ENCODE measurements at places on chromosomes 1 and 21. TPM values are rescaled to one million over a fixed set of nuclear protein-coding genes. Genes with fewer than 3 reads are reported as not detected.

GRCh38 chr1:30014031-30014430 lies 709.4 kb downstream of the MATN1 start:
- peak; percentile 31 for DNase-seq

DNA sequence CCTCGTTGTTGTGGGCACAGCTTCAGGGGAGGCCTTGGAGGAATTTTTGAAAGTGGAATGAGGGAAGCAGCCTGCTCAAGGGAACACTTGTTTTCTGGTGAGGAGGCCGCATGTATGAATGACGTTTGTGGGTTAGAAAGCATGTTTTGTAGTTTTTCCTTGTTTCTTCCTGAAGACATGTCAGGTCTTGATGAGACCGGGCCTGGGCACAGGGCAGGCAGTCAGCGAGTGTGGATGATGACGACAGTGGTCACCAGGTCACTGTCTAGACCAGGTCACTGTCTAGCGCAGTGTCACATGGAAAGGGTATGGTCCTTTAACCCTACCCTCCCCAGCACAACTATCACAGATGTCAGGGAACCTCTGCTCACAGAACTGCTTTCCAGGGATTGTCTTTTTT lies 7.3 kb downstream of the PSEN2 start:
- no peak for DNase-seq

DNA sequence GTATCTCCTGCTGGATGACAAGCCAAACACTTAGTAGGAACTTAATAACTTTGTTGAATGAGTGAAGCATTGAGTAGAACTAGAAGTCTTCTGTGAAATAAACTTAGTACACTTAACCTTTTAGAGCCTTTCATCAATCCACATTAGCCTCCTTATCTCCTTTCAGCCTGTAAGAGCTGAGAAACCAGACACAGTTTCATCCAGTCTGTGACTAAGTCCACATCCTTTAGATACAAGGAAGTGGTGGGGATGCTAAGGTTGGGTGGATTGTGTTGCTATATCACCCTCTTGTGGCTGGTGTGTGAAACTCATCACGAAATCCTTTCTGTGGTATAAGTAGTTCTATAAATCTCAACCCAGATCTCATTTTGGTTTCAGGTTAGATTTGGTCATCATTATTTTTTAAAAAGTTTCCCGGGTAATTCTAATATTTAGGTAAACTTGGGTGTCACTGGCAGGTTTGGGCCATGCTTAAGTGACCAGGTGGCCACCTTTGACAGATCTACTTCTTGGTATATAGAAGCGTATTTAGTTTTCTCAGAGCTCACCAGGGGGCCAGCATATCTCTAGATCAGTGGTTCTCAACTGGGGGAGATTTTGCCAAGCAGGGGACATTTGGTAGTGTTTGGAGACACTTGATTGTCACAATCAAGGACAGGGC lies 27.8 kb upstream of the CD84 start:
- peak; percentile 42 for DNase-seq

The DPT gene
- 4.6 TPM for total RNA-seq

The VANGL1 gene
- 4.3 TPM for total RNA-seq

The ZMYND12 gene
- 3.0 TPM for total RNA-seq

The FHAD1 gene
- 0.05 TPM for total RNA-seq
